ENCODE measurements at places on chromosomes 16 and 17.

GRCh38 chr17:38881600-38882191, 11.8 kb downstream of the LASP1 start:
- DNase-seq = no peak

DNA sequence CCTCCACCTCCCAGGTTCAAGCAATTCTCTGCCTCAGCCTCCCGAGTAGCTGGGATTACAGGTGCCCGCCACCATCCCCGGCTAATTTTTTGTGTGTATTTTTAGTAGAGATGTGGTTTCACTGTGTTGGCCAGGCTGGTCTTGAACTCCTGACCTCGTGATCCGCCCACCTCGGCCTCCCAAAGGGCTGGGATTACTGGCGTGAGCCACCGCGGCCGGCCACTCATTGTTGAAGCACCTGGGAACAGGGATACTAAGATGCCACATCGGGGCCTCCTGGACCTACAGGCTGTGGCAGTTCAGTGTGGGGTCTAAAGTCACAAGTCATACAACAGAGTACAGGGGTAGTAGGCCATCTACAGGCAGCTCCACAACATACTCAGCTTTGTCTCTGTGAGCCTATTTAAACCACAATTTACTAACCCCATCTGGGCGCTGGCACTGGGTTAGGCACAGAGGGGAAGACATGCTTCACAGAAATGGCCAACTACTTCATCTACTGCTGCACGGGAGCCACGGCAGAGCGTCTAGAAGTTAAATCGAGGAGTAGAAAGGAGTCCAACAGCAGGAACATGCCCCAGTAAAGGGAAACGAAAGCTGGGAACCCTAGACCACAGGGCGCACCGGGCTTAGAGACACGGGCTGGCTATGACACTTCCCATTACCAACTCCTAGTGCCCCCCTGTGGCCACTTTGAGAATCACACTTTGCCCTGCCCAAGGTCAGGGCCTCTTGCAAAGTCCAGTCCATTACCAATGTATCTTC, 4.3 kb downstream of the VAMP2 start:
- peak; percentile 70 for DNase-seq

DNA sequence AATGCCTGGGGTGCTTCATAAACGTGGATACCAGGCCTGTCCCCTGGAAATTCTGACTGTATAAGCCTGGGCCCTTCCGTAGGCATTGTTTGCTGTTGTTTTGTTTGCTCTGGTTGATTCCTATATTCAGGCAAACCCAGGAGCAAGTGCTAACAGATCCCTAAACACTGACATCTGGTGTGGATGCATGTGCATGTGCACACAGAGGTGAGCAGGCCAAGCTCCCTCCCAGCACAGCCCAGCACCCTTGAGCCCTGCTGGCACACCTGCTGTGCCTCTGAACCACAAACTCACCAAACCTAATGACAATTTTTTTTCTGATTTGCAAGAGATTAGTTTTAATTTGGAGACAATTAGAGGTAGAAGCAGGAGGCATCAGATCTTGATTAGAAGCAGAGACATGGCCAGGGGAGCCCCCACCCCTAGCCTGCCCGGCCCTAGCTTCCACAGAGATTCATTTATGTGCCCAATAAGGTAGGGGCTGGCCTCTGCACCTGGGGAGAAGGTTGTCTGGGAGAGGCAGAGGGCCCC, 40.4 kb downstream of the TMEM132E start:
- DNase-seq = no peak

DNA sequence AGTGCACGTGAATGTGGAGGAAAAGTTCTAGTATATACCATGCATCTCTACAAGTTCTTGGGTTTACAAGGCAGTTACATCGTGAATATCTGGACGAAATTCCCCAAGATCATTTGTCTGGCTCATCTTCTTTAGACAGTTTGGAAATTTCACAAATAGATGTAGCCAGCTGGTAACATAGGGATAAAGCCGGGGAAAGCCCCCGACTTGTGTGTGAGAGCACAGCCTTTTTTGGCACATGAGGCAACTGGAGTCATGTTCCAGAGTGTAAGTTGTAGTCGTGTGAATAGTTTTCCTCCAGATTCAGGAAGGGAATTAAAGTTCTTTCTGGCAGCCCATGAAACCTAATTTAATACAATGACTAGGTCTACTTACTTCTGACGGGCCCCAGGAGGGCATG, 62.3 kb downstream of the MARCHF10 start:
- DNase-seq = no peak

GRCh38 chr16:28561557-28562187, 8.0 kb downstream of the SGF29 start:
- DNase-seq = no peak

DNA sequence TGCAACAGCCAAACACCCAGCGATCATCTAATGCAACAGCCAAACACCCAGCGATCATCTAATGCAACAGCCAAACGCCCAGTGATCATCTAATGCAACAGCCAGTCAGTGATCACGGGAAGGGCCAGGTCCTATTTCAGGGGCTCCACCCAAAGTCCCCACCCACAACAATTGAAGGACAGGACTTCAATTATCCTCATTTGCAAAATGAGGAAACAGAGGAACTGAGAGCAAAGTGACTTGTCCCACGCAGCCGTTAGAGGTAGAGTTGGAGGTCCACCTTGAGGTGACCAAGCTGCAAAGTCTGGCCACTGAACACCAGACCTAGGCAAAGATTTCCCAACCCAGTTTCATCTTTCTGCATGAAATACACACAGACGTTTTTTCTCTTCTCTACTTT, 3.7 kb downstream of the ZG16B start:
- no peak for DNase-seq

GRCh38 chr17:21021208-21021803, 21.5 kb downstream of the USP22 start:
- no peak for DNase-seq

DNA sequence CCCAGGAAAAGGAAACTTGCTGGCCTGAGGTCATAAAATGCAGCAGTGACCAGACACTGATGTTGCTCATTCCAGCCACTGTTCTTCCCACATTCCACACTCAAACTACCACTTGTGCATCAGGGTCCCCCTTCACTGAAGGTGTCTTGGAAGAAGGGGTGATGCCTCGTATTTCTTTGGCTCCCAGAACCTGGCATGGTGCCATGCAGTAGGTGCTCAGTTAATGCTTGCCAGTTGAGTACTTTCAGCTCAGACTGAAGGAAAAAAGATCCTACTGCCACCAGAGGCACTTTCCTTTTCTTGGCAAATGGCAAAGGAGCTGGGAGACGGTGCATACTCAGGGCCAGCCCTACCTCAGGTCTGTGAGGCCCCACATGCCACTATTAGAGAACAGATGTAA, 73.5 kb downstream of the TEX14 start:
- DNase-seq = no peak

- DNase-seq = no peak
Measured at GRCh38 chr17:40949418-40949817, 12.0 kb upstream of the KRT23 start.

GRCh38 chr17:81932333-81932983, 4.6 kb downstream of the PYCR1 start:
- no peak for DNase-seq

GRCh38 chr16:19783363-19784182, 65.5 kb downstream of the IQCK start:
- DNase-seq = no peak

DNA sequence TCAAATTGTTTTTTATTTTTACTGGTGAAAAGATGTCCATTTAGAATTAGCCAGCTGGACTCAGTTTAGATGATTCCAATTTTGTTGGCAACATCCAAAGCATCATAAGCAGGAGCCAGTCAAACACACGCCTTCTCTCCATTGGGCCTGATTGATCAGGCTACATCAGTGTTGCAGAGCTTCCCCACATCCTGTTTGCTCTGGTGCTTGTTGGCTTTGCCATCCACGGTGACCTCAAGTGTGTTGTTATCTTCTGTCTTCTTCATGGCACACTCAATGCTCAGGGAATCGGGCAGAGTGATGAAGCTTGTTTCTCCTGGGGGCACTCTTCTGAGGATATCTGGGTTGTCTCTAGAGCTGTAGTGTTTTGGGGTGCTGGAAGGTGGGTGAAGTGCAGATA, 6.3 kb upstream of the NETO2 start:
- DNase-seq = no peak

- no peak for DNase-seq
Measured at GRCh38 chr17:38469875-38470274, 41.6 kb downstream of the ARHGAP23 start.

GRCh38 chr16:17168181-17168580, 302.6 kb downstream of the XYLT1 start:
- no peak for DNase-seq

DNA sequence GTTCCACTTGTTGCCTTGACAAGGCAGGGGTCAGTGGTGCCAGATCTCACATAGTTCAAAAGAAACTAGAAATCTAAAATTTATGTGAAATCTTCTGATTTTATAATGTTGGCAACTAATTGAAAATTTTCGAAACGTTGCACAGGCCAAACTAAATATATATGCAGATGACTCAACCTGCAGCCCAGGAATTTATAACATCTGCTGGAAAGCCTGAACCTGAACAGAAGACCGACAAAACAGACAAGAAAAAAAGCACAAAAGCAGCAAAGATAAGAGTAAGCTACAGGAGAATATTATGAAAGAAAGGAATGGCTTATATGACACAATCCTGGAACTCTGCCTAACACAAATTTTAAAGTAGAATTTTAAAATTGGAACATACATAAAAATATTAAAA, 207.6 kb downstream of the CEP112 start:
- DNase-seq = no peak

DNA sequence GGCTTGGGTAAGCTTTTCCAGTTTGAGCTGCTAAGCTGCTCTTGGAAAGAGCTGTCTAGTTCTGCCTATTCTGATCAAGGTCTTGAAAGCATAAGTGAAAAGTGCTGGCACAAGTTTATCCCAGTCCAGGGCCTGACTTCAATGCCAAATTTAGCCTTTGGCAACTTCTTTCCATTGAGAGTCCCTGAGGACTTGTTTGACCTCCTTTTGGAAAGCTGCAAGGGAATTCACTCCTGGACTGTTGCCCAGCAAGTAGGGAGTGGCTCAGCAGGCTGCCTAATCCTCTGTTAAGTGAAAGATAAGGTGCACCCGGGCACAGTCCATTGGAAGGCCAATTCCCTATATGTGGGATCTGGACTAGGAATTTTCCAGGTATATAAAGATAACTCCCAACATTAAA, 16.0 kb upstream of the TANC2 start:
- DNase-seq = no peak

GRCh38 chr17:57980522-57980921, 7.5 kb downstream of the VEZF1 start:
- DNase-seq = no peak

GRCh38 chr16:25126820-25127232, 15.3 kb downstream of the LCMT1 start:
- DNase-seq = no peak

DNA sequence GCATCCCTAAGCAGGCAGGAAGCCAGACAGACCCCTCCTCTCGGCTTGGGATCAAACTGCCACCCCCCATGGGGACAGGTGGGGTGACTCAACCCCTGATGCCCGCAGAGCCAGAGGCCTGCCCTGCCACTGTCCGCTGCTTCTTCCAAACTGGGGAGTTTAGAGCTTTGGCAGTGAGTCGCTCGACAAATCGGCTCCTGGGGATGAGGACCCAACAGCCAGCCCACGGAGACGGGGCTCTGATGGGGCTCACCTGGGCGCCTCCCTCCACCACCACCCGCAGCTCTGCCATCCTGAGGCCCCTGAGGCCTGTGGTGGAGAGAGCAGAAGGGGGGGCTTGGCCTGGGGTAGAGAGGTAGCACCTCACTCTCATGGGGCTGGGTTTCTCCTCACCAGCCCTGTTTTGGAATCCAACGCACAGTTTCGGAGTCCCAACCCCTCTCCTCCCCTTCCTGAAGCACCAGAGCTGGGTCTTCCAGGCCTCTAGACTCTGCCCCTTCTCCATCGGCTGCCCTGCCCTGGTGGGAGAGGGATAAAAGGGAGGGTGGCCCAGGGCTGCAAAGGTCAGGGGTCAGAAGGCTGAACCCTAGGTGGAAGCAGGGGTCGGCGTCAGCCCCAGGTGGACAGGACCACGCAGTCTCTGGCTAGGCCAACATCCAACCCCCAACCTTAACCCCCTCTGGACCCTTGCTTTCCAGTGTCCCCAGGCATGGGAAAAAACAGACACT, 5.8 kb downstream of the PRSS22 start:
- DNase-seq = no peak

GRCh38 chr17:33642002-33642401, 348.9 kb upstream of the ASIC2 start:
- DNase-seq = no peak

DNA sequence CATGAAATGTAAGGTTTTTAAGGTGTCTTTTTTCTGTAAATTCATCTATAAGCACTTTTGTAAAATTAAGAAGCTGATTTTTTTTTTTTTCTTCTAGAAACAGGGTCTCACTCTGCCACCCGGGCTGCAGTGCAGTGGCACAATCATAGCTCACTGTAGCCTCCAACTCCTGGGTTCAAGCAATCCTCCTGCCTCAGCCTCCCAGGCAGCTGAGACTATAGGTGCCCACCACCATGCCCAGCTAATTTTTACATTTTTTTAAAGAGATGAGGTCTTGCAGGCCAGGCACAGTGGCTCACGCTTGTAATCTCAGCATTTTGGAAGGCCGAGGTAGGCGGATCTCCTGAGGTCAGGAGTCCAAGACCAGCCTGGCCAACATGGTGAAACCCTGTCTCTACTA, 4.5 kb upstream of the CYB5B start:
- DNase-seq = no peak

DNA sequence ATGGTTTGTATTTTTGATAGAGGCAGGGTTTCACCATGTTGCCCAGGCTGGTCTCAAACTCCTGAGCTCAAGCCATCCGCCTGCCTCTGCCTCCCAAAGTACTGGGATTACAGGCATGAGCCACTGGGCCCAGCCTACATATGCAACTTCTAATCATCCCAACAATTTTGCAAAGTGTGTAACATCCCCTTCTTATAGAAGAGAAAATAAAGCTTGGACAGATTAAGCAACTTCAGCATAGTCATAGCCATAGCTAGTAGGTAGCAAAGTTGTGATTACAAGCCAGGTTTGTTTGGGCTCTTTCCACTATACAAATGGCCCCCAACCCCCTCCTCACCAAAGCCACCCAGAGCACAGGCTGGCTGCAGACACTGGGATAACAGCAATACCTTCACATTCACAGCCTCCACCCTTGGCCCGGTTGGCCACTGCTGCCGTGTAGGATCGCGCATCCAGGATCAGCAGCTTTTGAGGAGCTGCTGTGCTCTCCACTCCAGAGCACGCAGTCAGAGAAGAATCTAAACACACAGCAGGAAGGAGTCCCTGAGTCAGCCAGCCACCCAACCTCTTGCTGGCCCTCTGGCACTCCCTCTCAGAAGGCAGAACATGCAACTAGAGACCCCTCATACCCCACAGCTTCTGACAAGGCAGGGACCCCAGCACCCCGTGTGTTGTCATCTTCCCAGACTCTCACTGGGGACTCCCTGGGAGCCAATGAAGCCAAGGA, 7.9 kb downstream of the MTMR4 start:
- no peak for DNase-seq

GRCh38 chr17:76472726-76473125, 5.3 kb downstream of the AANAT start:
- DNase-seq = no peak

DNA sequence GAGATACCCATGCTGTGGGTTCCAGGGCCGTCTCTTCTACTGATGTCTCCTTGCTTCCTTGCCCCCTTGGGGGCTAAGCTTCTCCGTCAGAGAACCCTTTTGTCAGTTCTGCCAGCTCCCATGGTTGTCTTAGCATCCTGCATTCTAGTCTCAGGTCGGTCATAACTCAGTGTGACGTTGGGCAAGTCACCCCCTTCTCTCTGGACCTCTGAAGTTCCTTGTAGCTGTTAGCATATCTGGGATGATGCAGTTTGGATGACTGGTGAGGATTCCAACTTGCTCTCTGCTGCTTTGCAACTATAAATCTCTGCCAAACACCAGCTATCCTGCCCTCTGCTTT, 8.9 kb upstream of the MYL4 start:
- no peak for DNase-seq
